Stimulated activated CD4-positive, alpha-beta T cell treated with anti-CD3 and anti-CD28 coated beads, Interleukin-2, amount 100 ng/mL, for 4 hours (primary cell): ENCODE measurements at places on chromosomes 7 and 10.
A peak's percentile ranks its signal among the peaks of the same experiment; 100 is the strongest.

- DNase-seq: no peak
Measured at GRCh38 chr7:152193880-152194279, 168.4 kb downstream of the GALNT11 start.

- no peak for DNase-seq
Measured at GRCh38 chr10:6362879-6363278, 160.1 kb downstream of the PFKFB3 start.

- no peak for DNase-seq
Measured at GRCh38 chr7:34057956-34058355, 152.6 kb downstream of the BMPER start.

DNA sequence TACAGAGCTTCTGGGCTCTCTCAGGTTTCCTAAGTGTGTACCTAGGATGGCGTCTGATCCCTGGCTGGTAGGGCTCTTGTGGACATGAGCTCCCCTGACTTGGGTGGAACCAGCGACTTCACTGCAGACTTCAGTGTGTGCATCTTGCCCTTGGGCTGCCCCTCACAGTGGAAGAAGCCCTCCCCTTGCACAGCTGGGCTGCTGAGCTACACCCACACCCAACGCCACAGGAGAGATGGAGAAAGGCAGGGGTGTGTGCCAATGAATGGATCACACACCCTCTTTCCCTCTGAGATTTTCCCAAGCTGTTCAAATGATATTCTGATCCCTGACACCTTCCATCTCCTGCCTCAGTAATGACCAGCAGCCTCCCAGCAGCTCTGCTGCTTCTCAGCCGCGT is 296.7 kb downstream of the GFRA1 start:
- DNase-seq: no peak

DNA sequence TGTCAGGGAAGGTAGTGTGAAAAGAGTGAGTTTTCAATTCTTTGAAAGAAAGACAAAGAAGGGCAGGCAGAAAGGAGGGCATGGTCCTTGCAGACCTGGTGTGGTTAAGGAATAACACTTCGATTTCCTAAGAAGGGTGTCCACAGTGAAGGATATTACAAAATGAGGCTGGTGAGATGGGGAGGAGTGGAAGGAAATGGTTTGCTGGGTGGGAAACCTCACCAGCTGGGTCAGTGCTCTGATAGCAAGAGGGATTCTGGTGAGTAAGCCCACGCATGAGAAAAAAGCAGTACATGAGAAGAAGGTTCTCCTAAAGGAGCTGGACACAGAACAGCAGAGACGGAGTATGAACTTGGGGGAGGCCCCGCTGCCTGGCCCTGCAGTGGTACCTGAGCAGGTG is 230.6 kb upstream of the PLXNA4 start:
- no peak for DNase-seq

DNA sequence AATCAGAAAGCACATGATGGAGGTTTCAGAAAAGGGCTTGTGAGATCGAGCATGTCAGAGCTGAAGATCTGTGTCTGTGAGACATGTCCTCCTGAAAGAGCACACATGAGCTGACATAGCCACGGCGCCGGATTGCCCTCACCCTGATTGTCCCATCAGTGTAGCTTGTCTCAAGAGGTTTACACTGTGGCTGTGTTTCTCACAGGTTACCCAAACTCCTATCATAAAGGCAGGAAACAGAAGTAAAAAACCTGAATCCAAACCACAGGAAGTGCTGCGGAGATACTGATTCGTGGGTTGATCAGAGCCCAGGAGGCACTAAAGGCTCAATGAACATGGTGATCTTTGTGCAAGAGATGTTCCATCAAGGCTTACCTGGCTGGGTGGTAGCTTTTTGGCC is 3.9 kb upstream of the ATP6V0E2 start:
- DNase-seq: no peak

DNA sequence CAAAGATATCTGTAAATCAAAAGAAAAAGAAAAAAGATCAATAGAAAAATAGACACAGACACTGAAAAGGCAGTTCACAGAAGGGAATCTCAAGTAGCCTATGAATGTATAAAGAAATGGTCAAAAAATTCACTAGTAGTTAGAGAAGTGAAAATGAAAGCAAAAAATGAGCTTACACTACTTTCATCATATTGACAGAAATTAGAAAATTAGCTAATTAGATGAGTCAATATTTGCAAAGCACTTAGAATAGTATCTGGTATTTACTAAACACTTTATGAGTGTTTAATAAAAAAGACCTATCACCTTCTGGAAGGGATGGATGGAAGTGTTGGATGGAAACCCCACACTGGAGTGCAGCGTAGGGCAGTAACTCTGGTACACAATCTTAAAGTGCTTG is 1.7 kb upstream of the CFAP58 start:
- no peak for DNase-seq

DNA sequence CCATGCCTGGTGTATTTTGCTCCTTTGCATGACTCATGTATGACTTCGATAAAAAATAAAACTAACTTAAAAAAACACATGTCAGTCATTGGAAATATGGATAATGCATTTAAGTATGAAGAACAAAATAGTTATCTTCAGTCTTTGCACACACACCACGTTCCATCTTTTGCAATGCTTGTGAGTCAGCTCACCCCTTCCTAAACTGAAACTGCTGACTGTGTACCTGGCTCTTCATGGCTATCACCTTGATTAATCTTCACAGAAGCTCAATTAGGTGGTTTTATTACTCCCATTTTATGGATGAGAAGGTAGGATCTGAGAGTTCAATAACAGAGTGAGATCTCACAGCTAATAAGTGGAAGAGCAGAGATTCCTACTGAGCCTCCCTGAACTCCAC is 79.5 kb downstream of the CARD11 start:
- no peak for DNase-seq

GRCh38 chr10:42933448-42934340 is 143.2 kb upstream of the RET start:
- DNase-seq: peak; percentile 37

DNA sequence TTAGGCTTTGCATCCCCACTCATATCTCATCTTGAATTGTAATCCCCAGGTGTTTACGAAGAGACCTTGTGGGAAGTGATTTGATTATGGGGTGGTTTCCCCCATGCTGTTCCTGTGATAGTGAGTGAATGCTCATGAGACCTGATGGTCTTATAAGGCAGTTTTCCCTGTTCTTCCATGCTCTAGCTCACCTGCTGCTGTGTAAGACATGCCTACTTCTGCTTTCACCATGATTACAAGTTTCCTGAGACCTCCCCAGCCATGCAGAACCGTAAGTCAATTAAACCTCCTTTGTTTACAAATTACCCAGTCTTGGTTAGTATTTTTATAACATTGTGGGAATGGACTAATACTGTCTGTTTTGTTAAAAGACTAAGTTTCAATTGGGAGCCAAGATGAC is 35.3 kb upstream of the ZNF92 start:
- no peak for DNase-seq

DNA sequence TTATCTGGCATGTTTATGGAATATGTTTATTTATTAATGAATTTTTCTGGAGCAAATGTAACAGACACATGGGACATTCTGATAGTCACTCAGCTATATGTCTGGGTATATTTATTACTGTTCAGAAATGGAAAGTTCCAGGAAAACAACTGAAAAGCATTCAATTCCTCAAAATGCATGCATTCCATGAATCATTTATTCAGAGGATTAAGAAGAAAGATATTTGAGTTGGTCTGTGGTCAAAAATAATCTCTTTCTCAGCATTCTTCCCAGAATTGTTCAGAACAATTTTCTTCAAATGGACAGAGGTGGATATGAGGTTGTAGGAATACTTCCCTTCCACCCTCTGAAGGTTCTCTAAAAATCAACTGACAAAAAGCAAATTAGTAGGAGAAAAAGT is 97.6 kb upstream of the ITGB1 start:
- DNase-seq: no peak
